GM04504 (cell line): ENCODE measurements at places on chromosomes 1 and 21.

- DNase-seq = no peak
Measured at GRCh38 chr21:14617871-14618270, 71.8 kb upstream of the SAMSN1 start.

GRCh38 chr1:64263335-64263734 lies 59.9 kb downstream of the UBE2U start:
- DNase-seq = no peak

GRCh38 chr21:41805643-41806042 lies 38.8 kb upstream of the RIPK4 start:
- no peak for DNase-seq

DNA sequence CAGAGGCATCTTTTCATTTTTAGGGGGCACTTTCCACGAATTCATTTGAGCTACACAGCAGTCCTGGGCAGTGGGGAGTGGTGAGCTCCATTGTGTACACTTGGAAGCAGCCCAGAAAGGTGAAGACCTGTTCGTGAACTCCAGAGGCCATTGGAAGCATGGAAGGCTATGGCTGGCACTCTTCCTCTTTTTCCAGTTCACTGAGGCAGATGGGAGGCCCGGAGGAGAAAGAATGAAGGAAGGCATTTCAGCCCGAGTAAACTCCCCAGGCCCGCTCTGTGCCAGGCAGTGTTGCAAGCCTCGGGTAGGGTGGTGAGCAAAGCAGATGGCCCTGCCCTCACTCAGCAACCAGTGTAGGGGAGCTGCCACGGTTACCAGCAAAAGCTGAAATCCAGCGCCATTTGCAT lies 673 bp upstream of the DHCR24 start:
- DNase-seq = no peak
